ENCODE measurements at places on chromosomes 4 and X. TPM values are rescaled to one million over a fixed set of nuclear protein-coding genes. Genes with fewer than 3 reads are reported as not detected.

- DNase-seq = no peak
Observed at GRCh38 chr4:53595204-53595603, 3.9 kb upstream of the LNX1 start.

- no peak for DNase-seq
Observed at GRCh38 chr4:76733068-76733771, 164.7 kb downstream of the SOWAHB start.

- no peak for DNase-seq
Observed at GRCh38 chr4:93834249-93835066, 5.9 kb downstream of the ATOH1 start.

GRCh38 chr4:142354794-142355420 is 491.2 kb downstream of the INPP4B start:
- no peak for DNase-seq

The TRMT44 gene
- 10.3 TPM for total RNA-seq

The SOWAHD gene
- total RNA-seq = 3.2 TPM
